Hepatic stellate cell (primary cell): ENCODE measurements at places on chromosomes 1 and 21.

- no peak for DNase-seq
These were observed 146.4 kb downstream of the CDC7 start for GRCh38 chr1:91647061-91647460.

GRCh38 chr21:15860541-15860940 is 130.8 kb downstream of the USP25 start:
- DNase-seq: no peak

GRCh38 chr1:197067457-197067818 is 378 bp upstream of the F13B start:
- no peak for DNase-seq

DNA sequence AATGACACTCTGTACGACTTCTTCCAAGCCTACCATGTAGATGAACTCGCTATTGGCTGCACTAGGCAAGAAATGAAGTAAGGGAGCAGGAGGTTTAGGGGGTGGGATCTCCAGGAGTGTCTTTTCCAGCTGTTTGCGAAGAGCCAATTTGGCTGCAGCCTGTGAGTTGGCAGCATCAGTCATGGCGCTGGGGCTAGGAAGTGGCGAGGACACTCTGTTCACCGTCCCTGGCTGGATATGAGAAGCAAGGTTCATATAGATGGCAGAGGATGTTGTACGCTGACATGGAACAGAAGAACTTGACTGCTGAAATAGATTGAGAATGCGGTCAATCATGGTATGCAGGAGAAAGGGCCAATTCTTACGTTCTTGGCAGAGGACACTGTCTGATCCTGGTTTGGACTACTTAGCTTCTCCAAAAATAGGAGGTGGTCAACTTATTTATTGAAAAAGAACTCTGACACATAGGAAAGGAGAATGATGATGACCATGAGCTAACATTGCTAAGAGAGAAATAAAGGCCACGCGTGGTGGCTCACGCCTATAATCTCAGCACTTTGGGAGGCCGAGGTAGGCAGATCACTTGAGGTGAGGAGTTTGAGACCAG is 41.2 kb downstream of the SLC27A3 start:
- no peak for DNase-seq

- DNase-seq: no peak
These were observed 92.9 kb upstream of the NEGR1 start for GRCh38 chr1:72375226-72375625.

GRCh38 chr1:221025956-221026355 is 146.7 kb downstream of the HLX start:
- DNase-seq: no peak

GRCh38 chr1:11952455-11953109 is 18.1 kb downstream of the PLOD1 start:
- no peak for DNase-seq

GRCh38 chr1:44945967-44946366 is 40.4 kb downstream of the EIF2B3 start:
- DNase-seq: no peak

GRCh38 chr1:87439821-87440220 is 111.1 kb downstream of the LMO4 start:
- no peak for DNase-seq

- DNase-seq: no peak
These were observed 9.1 kb downstream of the VANGL2 start for GRCh38 chr1:160409486-160409885.

GRCh38 chr1:210299501-210299900 is 29.2 kb upstream of the HHAT start:
- DNase-seq: no peak
